ENCODE measurements at places on chromosomes 2 and 18.
A peak's percentile ranks its signal among the peaks of the same experiment; 100 is the strongest.

- no peak overlapping the region for H3K27ac ChIP-seq
- no peak overlapping the region for H3K4me3 ChIP-seq
- H3K4me1 ChIP-seq: no peaks in the 10 kb centered on the region
- H3K27me3 ChIP-seq: peaks cover 74% of the 10 kb centered on the region
These were observed 25.9 kb downstream of the GREB1 start for GRCh38 chr2:11559786-11560155.

DNA sequence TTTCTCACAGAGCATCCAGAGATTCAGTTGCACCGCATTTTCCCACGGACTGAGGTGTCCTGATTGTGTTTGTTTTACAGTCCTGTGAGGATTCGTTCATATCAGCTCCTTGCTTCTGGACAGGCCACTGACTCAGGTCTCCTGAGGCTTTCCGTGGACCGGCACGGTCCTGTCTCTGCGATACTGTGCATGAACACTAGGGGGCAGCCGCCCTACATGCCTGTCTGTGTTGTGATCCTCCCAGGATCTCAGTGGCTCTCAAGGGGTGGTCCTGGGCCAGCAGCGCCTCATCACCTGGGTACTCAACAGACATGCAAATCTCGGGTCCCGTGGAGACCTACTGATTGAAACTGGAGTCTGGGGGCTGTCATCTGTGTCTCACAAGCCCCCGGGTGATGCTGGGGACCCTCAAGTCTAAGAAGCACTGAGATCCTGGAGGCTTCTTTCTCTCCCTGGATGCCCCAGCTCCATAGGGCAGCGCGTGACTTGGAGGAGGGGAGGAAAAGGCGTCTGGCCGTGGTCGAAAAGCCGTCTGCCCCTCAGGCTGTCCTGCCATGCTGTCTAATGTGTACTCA, 28.9 kb downstream of the IL1R2 start:
- ATAC-seq: peak; percentile 84
- H3K4me1 ChIP-seq: peaks cover 27% of the 10 kb centered on the region
- no peak overlapping the region for H3K27ac ChIP-seq

DNA sequence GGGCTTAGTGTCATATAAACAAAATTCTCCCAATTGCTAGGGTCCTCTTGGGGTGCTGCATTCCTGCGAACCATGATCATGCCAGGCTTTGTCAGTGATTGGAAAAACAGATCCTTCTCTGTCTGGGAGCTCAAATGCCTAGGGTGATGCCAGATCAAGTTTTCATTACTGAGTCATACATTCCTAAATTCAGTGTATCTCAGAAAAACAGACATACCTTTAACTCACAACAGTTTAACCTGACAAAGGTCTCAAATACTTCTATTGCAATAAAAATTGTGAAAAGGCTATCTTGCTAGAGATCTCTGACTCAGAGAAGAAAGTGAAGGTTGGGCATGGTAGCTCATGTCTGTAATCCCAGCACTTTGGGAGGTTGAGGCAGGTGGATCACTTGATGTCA, 86.9 kb downstream of the SH3YL1 start:
- H3K4me1 ChIP-seq: no peaks in the 10 kb centered on the region
- ATAC-seq: no peak
- no peak overlapping the region for H3K27ac ChIP-seq
- H3K4me3 ChIP-seq: no peak overlapping the region
- H3K36me3 ChIP-seq: no peaks in the 10 kb centered on the region
- peaks cover 8% of the 10 kb centered on the region for H3K27me3 ChIP-seq

- ATAC-seq: peak; percentile 28
- H3K27me3 ChIP-seq: no peaks in the 10 kb centered on the region
- no peak overlapping the region for H3K4me3 ChIP-seq
- H3K36me3 ChIP-seq: no peaks in the 10 kb centered on the region
- peaks cover 19% of the 10 kb centered on the region for H3K4me1 ChIP-seq
These were observed 502.9 kb upstream of the ZEB2 start for GRCh38 chr2:145022666-145023333.

DNA sequence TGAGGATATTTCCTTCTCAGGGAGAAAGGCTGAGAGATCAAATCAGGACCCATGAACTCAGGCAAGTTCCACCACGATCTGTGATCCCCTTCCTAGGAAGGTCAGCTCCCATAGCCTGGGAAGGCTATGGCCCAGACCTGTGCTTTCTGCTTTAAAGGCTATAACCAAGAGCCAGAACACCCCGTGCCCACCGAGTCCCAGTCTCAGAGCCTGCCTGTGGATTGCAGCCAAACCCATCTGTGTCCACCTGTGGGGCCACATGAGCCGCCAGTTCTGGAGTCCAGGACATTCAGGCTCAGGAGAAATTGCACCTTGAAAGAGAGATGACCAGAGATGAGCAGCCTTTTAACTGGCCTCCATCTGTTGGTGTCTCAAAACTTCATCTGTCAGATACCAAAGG, 46.9 kb downstream of the MAL start:
- H3K4me3 ChIP-seq: no peak overlapping the region
- H3K27ac ChIP-seq: no peak overlapping the region
- peaks cover 33% of the 10 kb centered on the region for H3K27me3 ChIP-seq
- peaks cover 23% of the 10 kb centered on the region for H3K4me1 ChIP-seq
- no peaks in the 10 kb centered on the region for H3K36me3 ChIP-seq

DNA sequence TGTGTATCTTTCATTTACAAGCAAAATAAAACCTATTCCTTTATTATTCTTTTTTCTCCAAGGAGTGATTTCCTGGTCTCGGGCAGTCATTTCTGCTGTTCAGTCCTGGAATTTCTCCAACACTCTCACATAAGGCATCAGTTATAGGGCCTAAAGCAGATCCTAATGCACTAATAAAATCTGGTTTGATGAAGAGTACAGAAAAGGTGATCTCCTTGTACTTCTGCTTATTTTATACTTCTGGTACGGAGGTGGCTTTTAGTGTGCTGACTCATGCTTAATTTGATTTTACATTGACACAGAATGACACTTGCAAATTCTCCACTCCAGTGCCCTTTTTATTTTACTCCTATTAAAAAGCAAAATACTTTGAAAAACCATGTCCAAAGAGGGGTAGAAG, 157.4 kb downstream of the DOK6 start:
- H3K27me3 ChIP-seq: no peaks in the 10 kb centered on the region
- H3K4me3 ChIP-seq: no peak overlapping the region
- H3K4me1 ChIP-seq: no peaks in the 10 kb centered on the region

DNA sequence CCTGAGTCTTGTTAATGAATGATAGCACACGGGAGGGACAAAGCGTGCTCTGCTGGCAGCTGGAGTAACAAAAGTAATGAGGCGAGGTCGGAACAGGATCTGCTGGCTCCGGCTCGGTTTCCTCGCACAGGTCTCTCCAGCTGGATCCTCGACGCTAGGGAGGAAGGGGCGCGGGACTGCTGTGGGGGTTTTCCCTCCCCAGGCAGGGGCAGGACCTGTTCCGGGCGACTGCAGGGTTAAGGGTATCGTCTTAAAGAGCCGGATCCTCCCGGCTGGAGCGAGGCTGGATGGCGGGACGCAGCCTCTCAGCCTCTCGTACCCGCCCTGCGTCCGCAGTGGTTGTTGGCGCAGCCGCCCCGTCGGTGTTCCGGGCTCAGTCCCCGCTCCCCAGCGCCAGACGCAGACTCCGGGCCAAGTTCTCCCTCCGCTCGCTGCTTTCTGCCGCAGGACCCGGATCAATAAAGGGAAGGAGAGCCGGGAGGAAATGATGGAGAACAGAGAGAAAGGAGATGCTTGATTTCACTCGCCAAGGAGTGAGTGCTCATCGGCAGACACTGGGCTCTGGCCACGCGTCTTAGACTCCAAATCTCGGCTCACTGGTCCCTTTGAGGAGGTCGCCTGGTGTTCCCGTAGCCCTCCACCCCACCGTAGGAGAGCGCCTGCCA, 1.1 kb upstream of the LIPG start:
- peaks cover 31% of the 10 kb centered on the region for H3K4me1 ChIP-seq
- peaks cover 60% of the 10 kb centered on the region for H3K27me3 ChIP-seq
- ATAC-seq: no peak
- H3K36me3 ChIP-seq: no peaks in the 10 kb centered on the region

Data from stimulated activated memory B cell treated with anti-CD40 and anti-IgM and Interleukin-4, amounts not matched to agents 10 μg/mL and 1 μg/mL and 100 μg/mL, for 72 hours (primary cell).